Activated CD4-positive, alpha-beta memory T cell treated with anti-CD3 and anti-CD28 coated beads, Interleukin-2, amount 10 ng/mL, durations not matched to agents 7 days and 5 days (primary cell): ENCODE measurements at places on chromosomes 13 and 19. TPM values are rescaled to one million over a fixed set of nuclear protein-coding genes. Genes with fewer than 3 reads are reported as not detected.

The ZNF568 gene
- total RNA-seq: 6.3 TPM

- no peak for DNase-seq
These were observed 26.5 kb downstream of the ELL start for GRCh38 chr19:18495204-18495911.

GRCh38 chr13:79678100-79678499 lies 197.1 kb downstream of the NDFIP2 start:
- no peak for DNase-seq

- DNase-seq: no peak
These were observed 1.5 kb upstream of the ZNF561 start for GRCh38 chr19:9622531-9622930.

The USE1 gene
- 19.9 TPM for total RNA-seq
